ENCODE measurements at places on chromosomes 5 and 9.

DNA sequence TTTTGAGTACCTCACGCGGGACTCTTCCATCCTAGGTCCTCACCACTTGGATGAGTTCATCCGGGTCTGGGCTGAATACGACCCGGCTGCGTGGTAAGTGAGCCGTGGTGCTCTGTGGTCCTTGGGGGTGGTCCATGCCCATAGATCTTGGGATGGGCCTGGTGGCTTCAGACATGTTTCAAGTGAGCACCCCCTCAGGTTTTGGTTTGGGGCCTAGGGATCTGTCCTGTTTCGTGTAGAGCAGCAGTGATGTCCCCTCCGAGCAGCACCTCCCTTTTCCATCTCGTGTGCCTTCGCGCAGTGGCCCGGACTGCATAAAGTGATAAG is 218.9 kb downstream of the CACNA1B start:
- DNase-seq: no peak

- DNase-seq: no peak
Observed at GRCh38 chr9:100652850-100653249, 75.0 kb downstream of the CAVIN4 start.

- no peak for DNase-seq
Observed at GRCh38 chr9:573691-574410, 267.6 kb upstream of the DMRT1 start.

DNA sequence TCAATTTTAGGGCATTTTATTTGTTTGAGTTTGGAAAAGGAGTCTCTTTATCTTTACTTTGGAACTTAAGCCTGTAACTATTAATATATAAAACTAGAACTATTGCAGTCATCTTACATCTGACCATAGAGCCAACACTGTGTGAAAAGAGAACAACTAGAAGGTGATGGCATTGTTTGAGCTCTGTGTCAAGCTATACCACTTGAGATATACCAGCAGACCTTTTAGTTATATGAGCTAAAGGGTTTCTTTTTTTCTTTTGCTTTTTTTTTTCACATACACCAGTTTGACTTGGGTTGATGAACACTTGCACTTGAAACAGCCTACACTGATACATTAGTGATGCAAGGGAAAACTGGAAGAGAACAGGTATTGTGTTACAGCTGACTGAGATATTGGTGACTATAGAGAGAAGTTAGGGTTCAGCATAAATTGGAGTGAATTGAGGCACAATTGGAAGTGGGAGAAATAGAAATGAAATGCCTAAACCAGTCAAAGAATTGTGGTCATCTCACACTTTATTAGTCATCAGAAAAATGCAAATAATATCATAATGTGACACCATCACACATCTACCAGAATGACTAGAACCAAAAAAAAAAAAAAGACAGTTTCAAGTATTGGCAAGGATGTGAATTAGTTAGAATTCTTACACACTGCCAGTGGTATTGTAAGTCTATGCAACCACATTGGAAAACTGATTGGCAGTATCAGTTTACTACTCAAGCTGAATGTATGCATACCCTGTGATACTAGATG is 60.9 kb downstream of the ADRB2 start:
- no peak for DNase-seq

- no peak for DNase-seq
Observed at GRCh38 chr5:43780586-43780985, 177.6 kb downstream of the NNT start.

DNA sequence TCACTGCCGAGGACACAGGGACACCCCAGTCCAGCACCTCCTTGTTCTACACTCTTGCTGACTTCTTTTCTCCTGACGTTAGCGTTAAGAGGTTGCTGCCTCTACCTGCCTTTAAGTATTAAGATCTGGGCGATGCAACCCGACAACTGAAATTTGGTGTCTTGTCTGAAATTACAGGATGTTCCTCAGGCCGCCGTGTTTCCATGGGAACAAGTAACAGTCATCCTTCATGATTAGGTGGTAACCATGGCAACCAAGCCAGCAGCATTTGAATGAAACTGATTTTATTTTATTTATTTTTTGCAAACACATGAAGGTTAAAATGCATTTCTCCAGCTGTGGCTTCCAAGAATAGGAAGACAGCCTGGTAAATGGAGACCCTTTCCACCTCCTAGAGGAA is 20.8 kb downstream of the DAB2IP start:
- DNase-seq: no peak

DNA sequence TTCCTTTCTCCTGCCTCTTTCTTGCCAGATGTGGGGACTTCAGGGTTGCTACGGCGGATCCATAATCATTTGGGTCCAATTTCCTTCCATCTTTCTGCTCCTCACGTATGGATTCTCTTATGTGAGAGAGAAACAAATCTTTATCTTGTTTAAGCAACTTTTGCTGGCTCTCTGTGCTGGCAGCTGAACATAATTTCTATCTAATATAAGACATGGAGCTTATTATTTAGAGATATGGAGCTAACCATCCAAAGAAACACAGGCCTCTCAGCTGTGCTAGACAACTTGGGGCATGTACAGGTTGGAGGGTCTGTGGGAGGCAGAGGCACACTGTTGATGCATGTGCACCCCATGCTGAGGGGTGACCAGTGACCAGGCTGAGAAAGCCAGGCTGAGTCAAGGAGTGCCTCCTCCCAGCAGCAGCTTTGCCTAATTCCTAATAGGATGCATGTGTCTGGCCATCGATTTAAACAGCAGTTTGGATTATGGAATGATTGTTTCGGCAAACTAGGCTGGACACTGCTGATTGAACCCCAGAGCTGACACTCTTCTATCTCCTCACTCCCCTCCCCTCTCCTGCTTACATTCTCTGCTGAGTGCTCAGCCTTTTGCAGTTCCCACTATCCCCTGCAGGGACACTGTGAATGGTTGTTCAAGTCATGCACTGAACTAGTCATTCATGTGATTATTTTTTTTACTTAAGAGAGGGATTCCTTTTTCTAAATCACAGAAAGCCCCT is 195.8 kb downstream of the ERCC6L2 start:
- peak; percentile 22 for DNase-seq

- no peak for DNase-seq
Observed at GRCh38 chr5:31485376-31486207, 46.3 kb downstream of the DROSHA start.

DNA sequence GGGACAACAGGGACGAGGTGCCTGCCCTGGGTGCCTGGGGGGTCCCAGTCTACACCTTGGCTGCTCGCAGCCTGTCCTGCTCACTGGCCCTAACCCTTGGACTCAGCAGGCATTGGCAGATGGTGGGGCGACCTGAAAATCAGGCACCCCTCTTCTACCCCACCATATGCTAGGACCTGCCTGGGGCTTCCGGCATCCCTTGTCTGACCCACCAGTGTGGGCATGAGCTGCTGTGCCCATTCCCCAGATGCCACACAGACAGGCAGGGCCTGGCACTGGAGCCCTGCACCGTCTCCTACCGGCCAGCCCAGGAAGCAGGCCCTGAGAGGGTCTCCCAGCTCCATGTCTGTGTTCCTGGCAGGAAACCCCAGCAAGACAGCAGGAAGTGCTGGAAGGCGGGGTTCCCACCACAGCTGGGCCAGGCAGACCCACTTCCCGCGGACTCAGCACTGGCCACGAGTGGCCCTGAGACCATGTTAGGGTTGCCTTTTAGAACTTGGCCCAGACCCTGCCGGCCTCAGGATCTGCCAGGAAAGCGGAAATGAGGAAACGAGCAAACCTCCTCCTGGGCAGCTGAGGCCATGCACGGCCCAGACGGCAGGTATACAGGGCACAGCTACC is 3.1 kb downstream of the NINJ1 start:
- no peak for DNase-seq

DNA sequence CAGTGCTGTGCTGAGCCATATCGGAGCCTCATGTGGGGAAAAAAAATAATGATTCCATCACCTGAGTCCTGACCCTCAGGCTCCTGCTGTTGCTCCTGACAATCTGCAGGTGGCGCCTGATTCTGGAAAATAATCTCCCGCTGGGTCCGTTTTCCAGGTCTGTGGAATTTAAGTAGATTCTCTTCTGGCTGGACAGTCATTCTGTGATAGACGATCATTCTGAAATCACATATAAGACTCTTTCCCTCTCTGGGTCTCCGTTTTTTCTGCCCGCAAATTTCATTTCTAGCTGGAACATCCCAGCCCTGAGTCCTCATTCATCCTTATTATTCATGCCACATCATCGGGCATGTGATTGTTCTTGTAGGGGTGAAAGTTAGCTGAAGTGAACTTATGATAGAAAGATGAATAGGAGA is 22.1 kb upstream of the STXBP1 start:
- peak; percentile 34 for DNase-seq

DNA sequence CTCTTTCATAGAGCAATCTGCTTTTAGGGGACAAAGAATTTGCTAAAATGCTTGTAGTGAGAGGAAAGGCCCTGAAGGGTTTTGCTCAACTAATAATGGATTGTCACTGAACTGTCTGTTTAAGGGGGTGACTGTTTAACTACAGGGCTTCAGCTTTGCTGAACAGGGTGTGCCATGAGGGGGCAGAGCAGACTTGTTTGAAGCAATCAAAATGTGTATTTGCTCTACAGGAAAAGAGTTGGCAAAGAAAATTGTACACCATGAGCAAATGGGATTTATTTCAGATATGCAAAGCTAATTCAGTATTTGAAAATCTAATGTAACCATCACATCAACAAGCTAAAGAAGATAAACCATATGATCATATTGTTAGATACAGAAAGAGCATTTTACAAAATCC is 154.3 kb downstream of the GABRG2 start:
- DNase-seq: no peak

- DNase-seq: no peak
Observed at GRCh38 chr5:148465381-148466235, 81.8 kb downstream of the FBXO38 start.

GRCh38 chr9:107768224-107768623 is 278.7 kb upstream of the KLF4 start:
- no peak for DNase-seq

DNA sequence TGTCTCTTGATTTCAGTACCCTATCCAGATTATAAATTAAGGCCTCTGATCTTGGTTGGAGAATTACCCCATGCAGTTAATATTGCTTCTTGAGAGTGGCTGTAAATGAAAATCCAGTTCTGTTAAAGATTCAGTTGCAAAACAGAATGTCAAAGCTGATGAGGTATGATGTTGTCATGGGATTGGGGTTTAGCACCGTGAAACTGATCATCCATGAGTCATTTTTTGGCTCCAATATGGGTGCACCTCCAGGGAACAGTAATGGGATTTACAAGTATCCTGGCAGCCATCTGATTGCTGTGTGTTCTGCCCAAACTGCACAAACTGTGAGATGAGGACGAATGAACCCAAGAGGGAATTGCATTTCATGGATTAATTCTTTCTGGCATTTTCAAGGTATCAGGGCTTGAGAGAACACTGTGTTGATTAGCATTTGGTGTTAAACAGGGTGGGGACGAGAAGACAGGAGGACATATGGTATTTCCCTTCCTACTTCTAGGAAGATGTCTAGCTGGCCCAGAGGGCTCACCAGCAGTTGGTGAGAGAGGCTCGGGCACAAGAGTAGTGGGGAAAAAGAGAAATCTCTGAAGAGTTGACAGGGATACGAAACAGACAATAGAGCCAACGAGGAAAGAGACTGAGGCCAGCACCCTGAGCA is 214.7 kb downstream of the GAS1 start:
- no peak for DNase-seq

DNA sequence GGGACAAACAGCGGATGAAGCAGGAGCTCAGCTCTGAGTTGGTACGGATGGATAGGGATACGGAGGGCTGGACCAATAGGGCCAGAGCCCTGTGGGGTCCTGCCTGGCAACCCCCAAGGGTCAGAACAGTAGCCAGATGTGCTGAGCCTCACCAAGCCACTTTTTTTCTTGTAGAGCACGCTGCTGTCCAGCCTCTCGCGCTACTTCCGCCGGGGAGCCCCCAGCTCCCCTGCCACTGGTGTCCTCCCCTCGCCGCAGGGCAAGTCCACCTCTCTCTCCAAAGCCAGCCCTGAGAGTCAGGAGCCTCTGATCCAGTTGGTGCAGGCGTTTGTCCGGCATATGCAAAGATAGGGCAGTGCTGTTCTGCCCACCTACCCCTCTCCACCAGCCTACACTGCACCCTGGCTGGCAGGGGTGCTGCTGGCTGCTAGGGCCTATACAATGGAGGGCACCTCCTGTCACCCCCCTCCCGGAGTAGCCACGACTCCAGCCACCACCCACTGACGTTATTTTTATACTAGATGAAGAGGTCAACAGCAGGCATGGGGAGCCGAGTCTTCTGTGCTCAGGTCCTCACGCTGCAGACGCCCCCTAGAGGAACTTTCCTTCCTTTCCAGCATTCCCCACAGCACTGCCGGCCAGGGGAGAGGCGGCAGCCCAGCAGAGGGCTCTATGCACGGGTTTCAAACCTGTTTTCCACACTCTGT is 21.6 kb downstream of the SH3GLB2 start:
- DNase-seq: peak; percentile 47

GRCh38 chr9:133705576-133705975 is 32.6 kb downstream of the SARDH start:
- no peak for DNase-seq

- no peak for DNase-seq
Observed at GRCh38 chr9:32918628-32919027, 82.8 kb downstream of the APTX start.

GRCh38 chr5:175120412-175120811 is 323.6 kb downstream of the DRD1 start:
- DNase-seq: no peak

DNA sequence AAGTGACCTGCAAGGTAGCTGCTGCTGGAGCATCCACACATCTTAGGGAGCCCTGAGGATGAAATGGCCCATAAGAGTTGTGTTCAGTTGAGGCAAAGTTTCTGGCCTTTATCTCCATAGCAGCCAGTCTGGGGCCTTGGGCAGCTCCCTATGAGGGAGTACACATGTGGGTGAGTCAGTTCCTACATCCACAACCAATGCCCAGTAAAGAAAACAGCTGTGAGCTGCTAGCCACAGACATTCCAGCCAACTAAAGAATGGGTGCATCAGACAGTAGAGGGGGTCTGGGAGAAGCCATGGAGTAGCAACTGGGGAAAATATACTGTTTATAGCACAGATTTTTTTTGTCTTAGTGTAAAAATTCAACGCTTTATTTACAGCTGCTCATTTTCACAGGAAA is 720.7 kb downstream of the TLE1 start:
- no peak for DNase-seq

DNA sequence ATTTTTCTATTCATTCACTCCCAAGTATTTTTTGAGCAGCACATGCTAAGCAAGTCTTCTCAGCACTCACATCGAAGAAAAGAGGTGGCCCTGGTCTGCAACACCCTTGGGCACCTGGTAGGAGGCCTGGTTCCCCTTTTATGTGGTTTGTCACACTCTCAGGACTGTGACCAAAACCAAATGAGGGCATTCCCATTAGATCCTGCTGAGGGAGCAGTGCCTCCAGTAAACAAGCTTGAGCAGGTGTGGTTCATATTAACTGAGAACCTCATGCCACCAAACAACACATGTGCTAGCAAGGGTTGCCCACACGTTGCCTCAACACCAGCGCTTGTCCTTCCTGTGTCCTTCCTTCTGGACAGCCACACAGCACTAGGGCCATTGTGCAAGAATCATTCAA is 26.9 kb upstream of the SYK start:
- DNase-seq: no peak
